ENCODE measurements at places on chromosomes 3 and 15.

- no peak for DNase-seq
Observed at GRCh38 chr15:61584410-61584809, 355.3 kb upstream of the RORA start.

DNA sequence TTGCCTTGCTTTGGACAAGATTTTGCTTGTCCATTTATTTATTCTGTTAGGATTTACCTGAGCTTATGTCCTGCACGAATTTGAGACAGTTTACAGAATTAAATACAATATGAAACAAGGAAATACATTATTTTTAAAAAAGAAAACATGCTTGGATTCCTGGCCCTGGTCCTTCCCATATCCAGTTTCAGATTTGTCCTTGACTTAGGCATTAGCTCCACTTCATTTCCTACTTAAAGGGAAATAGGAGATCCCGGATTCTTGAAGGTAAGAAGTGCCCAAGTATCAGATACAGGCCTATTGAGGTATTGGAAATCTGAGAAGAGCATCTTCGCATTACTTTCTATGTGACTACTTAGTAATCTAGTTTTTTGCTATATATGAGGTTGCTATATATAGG, 672.0 kb downstream of the SI start:
- DNase-seq = no peak

DNA sequence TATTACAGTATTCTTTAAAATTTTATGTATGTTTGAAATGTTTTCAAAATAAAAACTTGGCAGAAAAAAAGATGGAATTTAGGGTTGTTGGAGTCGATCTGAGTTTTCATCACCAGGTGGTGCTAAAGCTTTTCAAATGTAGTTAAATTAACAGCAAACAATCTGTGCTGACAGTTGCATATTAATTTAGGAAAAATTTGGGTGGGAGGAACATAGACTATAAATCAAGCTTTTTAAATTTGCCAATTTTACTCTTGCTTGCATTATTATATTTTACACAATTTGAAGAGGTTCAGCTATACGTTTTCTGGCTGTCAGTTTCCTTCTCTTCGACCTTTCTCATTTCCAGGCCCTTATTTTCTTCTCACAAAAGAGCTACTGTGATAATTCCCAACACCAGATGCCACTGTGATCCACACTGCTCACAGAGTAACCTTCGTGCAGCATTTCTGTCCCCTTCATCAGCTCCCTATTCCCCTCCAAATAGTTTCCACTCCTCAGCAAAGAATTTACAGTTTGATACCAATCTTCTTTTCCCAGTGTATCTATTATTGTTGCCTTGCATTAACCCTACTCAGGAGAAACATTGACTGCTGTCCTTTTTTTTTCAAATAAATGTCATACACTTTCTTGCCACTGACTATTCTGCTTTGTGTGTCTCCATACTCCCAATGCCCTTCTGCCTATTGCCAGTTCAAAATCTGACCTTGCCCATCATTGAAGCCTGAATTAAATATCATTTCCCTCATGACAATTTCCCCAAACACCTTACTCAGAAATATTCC, 53.4 kb upstream of the EIF5A2 start:
- no peak for DNase-seq

DNA sequence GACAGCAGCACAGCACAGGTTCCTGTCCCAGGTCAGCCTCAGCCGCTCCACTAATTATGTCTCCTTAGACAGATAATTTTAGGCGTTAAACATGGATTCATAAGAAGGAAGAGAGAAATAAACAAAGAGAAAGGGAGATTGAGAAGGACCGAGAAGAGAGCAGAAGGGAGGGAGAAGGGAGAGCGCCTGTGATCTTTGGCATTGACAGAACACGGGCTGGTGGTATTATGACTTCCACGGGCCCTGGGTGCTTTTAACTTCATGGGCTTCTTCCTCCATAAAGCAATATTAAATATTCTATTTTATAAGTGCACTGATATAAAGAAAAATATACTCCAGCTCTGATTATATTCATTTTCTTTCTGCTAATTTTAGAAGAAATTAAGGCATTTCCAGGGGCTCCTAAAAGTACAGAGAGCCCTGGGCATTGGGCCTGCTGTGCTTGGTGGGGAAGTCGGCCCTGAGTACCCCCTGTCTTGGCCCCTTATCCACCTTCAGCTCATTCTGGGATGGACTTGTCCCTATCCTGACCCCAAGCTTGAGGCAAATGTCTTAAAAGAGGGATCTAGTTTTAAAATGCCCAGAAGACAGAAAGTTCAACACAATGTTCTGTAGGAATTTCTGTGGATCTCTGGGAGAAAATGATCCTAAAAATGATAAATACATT, 135.3 kb downstream of the MEX3B start:
- no peak for DNase-seq

- no peak for DNase-seq
Observed at GRCh38 chr3:163016251-163016650, 1519.6 kb downstream of the OTOL1 start.

All from effector memory CD8-positive, alpha-beta T cell (primary cell).